NCI-H1092 treated with DMSO at 0.1 percent for 48 hours (cell line): ENCODE measurements at places on chromosomes 4 and X.

- DNase-seq: no peak
Observed at GRCh38 chr4:85478576-85478975, 3.6 kb downstream of the ARHGAP24 start.

- DNase-seq: no peak
Observed at GRCh38 chr4:184420881-184421416, 53.4 kb downstream of the IRF2 start.

- no peak for DNase-seq
Observed at GRCh38 chr4:82042042-82042441, 331.7 kb downstream of the HNRNPD start.

- DNase-seq: no peak
Observed at GRCh38 chr4:141802333-141802732, 165.9 kb downstream of the IL15 start.

DNA sequence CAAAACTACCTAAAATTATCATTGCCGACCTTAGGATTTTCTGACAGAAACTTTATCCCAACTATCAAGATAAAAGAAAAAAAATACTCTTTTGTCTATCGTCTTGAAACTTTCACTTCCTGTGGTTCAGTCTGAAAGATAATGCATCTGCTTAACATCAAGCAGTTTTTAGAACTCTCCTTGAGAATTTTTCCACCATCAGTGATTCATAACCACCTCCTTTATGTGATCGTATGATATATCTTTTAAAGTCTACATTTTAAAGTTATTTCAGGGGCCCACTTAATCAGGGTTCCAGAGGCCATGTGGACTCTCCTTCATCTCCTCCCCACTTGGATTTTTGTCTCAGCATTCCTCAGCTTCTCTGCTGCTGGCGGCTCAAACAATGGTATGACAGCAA lies 272.8 kb upstream of the TENM3 start:
- no peak for DNase-seq

GRCh38 chrX:45756557-45756956 lies 555.9 kb upstream of the DIPK2B start:
- DNase-seq: peak; percentile 44

GRCh38 chr4:2385516-2385915 lies 32.9 kb downstream of the ZFYVE28 start:
- DNase-seq: no peak

GRCh38 chrX:45872480-45872879 lies 671.8 kb upstream of the DIPK2B start:
- DNase-seq: no peak

DNA sequence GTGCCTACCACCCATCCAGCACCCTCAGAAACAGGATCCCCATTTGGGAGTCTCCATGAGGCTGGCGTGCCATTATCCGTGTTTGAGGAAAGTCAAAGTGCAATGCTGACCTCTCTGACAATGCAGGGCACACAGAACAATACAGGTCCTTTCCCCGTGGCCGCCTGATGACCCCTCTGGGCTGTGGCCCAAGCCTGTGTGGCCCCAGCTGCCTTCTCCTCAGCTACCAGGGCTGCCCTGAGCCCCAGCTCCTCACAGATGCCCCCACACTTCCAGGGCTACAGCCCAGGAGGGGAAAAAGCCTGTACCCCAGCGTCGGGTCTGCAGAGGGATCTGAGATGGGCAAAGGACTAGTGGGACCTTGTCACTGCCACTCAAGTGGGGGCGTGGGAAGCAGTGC lies 15.5 kb downstream of the ZFYVE28 start:
- DNase-seq: no peak

GRCh38 chr4:2180410-2180809 lies 61.5 kb downstream of the HAUS3 start:
- DNase-seq: no peak

DNA sequence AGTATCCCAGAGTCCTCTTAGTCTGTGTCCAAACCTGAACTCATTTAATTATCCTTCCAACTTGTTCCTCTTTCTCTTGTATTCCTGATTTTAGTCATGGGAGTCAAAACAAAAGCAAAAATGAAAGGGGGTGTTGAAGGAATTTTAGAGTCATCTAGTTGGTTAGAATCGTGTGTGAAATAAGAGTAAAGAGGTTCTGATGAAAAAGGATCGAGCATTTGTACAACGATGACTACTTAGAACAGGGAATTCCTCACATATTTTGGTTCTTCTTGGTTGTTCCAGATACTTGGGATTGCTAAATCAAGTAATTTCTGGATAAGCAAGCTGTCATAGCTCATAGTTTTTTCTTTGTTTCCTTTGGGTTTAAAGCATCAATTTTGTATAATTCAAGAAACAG lies 194.4 kb downstream of the BCOR start:
- DNase-seq: no peak

DNA sequence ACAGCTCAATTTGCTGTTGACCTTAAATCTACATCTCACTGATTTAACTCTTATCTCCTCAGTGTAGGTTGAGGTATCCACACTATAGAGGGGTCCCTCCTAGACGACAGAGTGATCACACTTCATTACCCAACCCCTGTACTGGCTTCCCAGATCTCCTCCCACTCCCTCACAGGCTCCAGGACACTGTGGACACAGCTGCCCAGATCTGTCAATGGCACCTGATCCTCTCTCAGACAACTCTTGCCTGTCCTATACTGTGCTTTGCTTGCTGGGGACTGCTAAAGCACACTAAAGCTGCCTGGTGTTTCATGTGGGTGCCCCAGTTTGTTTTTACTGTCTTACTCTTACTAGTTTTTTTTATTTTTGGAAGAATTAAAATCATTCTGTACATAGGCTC lies 27.9 kb downstream of the RAB40AL start:
- DNase-seq: peak; percentile 17

GRCh38 chr4:40458683-40459082 lies 123.5 kb downstream of the CHRNA9 start:
- DNase-seq: no peak

GRCh38 chrX:153688506-153688905 lies 780 bp downstream of the SLC6A8 start:
- DNase-seq: no peak

GRCh38 chr4:141541851-141542250 lies 94.5 kb upstream of the IL15 start:
- no peak for DNase-seq

GRCh38 chr4:26484032-26484515 lies 6.2 kb downstream of the CCKAR start:
- no peak for DNase-seq

DNA sequence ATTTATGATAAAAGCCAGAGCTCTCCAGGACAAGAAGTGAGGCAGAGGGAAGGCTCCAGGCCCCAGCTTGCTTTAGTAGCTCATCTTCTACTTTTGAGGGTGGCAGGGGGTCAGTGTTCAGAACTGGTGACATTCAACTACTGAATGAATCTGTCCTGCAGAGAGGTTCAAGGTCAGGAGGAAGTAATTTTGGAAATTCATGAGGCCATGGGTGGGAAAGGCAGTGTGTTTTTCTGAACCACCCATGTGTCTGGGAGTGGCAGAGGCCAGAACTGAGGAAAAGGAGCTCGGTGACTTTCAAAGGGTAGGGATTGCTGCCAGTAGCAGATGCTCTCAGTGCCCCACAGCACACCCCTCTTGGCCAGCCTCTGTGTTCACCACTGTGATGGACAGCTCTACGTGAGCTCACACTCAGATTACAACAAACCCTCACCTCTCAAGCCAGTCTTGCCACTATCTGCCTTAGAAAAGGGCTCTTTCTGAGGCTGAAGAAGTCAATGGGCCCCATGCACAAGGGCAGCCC lies 571.2 kb downstream of the RAB28 start:
- no peak for DNase-seq

- no peak for DNase-seq
Observed at GRCh38 chrX:8288590-8288989, 117.5 kb upstream of the VCX2 start.
